NCI-H748 treated with DMSO at 0.1 percent for 48 hours (cell line): ENCODE measurements at places on chromosomes 5 and 9.

- no peak for DNase-seq
Measured at GRCh38 chr5:102651466-102651865, 103.6 kb upstream of the PAM start.

- no peak for DNase-seq
Measured at GRCh38 chr5:1431896-1432295, 13.3 kb downstream of the SLC6A3 start.

- DNase-seq, result no peak
Measured at GRCh38 chr5:61906820-61907219, 399.2 kb upstream of the KIF2A start.

DNA sequence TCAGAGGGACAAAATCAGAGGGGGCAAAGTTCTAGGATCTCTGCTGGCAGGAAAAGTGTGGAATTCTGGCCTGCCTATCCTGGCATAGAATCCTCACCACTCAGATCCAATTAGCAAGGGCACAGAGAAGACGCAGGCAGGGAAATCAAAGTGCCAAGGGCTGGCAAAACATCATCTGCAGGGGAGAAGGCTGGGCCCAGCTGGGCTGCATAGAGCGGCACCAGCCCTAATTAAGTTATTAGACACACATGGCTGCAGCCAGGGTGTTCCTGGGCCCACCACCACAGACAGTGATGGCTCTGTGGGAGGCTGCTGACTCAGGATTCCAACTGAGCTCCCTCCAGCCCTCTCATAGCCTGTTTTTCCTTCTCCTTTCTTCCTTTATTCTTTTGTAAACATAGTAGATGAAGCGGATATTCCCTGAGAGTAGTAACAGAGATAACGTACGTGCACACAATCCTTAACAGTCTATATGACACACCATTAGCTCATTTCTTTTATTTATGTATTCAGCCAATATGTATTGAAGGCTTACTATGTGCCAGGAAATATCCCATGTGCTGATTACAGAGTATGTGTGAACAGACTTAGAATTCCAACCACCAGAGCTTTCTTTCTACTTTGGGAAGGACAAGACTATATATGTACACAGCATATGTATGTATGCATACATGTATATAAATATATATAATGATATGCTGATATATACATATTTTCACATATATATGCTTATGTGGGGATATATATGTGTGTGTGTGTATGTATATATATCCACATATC lies 236.1 kb downstream of the ASTN2 start:
- DNase-seq, result no peak
